Stimulated activated CD4-positive, alpha-beta T cell treated with anti-CD3 and anti-CD28 coated beads, TNF-alpha, amount 100 ng/mL, for 1 hour (primary cell): ENCODE measurements at places on chromosomes 13 and 19.

DNA sequence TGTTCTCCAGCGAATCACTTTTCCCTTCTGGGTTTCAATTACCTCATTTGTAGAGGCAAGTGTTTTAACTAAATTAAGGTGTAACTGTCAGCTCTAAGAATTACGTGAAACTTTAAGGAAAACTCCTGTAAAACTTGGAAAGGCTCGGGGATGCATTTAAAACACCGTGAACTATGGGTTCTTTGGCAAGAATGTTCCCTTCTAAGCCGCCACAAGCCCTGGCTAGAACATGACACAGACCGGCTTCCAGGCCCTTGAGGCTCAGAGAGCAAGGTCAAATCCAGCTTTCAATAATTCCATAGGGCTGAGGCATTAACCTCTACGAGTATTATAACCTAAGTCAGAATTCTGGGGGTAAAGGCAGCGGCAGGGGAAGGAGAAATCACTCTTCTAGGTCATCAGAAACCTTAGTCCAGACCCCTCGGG is 685 bp downstream of the VWA8 start:
- DNase-seq = no peak

- no peak for DNase-seq
Measured at GRCh38 chr13:80499536-80500290, 158.8 kb upstream of the SPRY2 start.

DNA sequence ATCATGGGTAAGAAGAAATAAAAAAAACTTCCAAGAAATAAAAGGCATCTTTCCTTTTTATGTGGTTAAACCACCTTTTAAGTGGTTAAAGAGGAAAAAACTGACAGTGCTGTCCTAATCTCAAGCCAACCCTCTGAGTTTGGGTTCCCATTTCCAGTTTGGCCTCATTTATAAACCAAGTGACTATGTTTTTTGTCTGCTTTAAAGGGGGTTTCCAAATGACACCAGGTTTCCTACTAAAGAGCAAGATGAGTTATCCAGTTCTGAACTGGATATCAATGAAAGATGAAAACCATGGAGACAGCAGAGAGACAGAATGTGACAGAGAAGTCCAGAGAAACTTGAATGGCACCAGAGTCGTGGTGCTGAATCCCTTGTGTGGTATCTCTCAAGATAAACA is 251.5 kb downstream of the ABCC4 start:
- DNase-seq = no peak

- DNase-seq = no peak
Measured at GRCh38 chr13:29922281-29922821, 71.9 kb upstream of the UBL3 start.

DNA sequence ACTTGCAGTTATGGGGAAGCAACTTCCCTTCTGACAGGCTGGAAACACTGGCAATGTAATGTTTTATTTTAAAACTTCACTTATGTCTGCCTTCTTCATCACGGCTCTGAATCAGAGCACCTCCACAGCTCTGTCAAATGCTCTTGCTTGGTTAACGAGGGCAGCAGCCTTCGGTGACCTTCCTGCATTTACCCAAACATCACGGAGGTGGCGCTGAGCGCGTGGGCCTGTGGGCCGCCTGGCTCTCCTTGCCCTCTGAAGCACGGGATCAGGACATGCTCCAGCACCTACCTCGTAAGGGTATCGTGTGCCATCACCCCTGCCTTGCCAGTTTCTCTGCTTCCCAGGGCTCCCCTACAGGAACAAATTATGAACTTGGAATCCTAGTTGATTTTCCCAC is 310.0 kb downstream of the TEX29 start:
- DNase-seq = no peak

DNA sequence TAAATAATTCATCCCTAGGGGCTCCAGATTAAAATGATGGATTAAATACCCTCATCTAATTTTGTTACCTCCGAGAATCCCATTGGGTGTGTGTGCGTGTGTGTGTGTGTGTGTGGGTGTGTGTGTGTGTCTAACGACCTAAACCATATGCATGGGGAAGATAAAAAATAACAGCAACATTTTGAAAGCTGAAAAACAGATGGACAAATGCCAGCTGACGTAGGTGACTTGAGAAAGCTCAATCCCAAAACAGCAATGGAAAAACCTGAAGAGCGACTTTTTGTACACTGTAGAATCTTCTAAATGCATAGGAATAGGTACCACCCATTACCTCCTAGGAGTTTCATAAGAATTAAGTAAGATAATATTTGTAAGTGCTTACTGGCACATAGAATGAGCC is 8.7 kb upstream of the RPL21 start:
- no peak for DNase-seq

DNA sequence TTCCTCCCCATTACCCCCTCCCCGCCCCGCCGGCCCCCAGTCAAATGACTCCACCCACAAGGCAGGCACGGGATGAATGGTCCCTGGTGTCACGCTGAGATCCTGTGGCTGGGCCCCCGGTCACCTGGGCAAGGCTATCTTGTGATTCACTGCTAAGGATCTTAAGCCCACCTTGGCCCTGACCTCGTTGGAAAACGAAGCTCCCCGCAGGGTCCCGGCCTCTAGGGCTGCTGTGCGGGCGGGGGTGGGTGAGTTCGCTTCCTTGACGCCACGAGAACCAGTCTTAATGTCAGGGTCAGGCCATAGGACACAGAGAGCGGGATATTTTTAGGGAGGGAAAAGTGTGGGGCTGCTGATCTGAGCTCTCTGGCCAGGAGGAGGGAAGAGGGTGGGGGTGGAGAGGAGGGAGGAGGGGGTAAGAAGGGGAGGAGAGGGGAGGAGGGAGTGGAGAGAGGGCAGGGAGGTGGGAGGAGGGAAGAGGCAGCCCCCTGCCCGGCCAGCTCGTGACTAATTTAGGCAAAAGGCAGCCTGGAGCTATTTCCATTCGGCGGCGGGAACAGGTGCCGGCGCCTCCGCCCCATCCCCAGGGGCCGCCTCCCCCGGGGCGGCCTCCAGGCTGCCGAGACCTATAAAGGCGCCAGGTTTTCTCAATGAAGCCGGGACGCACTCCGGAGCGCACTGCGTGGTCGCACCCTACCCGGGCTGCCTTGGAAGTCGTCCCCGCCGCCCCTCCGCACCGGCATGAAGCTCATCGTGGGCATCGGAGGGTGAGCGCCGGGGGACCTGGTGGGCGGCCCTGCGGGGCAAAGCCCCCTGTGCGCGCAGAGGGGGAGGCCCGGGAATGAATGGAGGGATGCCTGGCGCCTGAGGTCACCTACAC is at the start of gene NMRK2:
TSS of gene NMRK2 (plus strand) at position 139 of the 880 bp plus-strand sequence. CDS start at position 742, 603 bp downstream.
- no peak for DNase-seq

DNA sequence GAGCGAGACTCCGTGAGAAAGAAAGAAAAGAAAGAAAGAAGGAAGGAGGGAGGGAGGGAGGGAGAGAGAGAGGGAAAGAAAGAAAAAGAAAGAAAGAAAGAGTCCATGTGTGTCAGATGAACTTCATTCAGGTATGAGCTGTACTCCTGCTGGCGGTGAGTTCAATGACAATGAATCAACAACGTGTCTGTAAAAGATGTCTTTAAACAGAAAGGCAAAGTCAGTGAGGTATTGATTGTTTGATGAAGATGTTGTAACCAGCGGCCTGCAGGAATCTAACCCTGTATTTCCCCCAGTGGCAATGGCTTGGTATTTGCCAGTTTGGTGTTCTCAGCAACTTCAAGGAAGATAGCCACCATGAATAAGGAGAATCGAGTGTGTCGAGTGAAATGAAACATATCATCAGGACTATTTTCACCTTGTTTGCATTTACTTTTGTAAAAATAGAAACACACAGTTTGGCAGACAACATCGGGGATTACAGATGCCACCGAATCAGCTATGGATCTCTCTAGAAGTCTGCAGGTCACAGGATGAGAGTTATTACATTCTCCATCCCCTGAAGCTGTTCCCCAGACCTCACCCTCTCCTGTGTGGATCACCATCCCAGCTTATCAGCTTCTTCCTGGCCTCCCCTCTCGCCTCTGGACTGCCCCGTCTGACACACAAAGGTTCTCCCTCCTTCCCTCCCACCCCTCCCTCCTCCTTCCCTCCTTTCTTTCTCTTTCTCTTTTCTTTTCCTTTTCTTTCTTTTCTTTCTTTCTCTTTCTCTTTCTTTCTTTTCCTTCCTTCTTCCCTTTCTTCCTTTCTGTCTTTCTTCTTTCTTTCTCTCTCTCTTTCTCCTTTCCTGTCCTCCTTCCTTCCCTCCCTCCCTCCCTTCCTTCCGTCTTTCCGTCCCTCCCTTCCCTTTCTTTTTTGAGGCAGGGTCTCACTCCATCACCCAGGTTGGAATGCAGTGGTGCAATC is 8.2 kb upstream of the SBK3 start:
- no peak for DNase-seq

GRCh38 chr19:29326351-29326750 is 113.4 kb upstream of the UQCRFS1 start:
- DNase-seq = no peak

GRCh38 chr19:5466814-5467291 is 11.6 kb downstream of the ZNRF4 start:
- no peak for DNase-seq

GRCh38 chr13:23828866-23829265 is 60.3 kb downstream of the MIPEP start:
- DNase-seq = no peak

DNA sequence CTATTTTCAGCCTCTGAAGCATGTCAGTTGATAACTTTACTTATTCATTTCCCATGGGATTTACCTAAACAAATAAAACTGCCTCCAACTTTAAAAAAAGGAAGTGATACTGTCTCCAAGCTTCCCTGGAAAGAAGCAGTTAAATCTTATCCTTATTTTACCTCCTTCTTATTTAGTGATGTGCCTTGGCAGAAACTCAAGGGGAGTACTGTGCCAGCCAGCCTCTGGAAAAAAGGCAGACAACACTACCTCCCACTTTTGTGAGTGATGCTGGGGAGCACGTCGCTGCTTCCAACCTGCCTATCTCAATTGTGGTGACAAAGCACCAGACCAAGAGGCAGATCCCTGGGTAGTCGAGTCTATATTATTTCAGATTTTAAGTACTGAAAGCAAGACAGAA is 765.6 kb downstream of the DIAPH3 start:
- no peak for DNase-seq

DNA sequence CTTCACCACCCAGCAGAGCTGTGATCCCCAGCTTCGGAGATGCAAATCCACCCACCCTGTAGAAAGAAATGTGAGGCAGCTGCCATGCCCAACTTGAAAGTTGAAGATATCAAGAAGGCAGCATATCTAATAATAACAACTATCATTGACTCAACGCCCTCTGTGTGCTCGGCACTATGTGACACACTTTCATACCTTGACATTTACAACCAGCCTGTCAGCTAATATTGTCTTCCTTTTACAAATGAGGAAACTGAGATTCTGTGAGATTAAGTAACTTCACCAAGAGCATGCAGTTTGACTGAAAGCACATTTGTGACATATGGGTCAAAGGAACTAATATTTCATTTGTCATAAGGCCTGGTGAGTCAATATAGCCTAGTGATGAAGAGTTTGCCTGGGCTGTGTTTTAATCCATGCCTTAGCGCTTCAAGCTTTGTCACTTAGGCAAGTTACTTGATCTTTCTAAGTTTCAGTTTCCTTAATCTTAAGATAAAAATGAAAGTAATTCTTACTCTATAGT is 137.0 kb downstream of the FLT1 start:
- no peak for DNase-seq

- DNase-seq = no peak
Measured at GRCh38 chr13:50846861-50847475, 3.5 kb upstream of the DLEU7 start.

DNA sequence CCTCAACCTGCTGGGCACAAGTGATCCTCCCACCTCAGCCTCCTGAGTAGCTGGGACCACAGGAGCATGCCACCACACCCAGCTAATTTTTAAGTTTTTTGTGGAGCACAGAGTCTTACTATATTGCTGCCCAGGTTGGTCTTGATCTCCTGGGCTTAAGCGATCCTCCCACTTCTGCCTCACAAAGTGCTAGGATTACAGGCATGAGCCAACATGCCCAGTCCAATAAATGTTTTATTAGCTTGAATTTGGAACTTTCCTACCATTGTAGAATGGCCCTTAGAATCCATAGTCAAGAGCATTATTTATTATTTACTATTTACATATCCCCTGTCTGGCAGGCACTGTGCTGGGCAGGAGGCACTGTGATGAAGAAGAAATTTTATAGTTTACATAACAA is 39.6 kb upstream of the CLDN10 start:
- DNase-seq = no peak

- no peak for DNase-seq
Measured at GRCh38 chr19:46385636-46386035, 27.7 kb downstream of the CCDC8 start.
